ENCODE measurements at places on chromosomes 2 and 18. TPM values are rescaled to one million over a fixed set of nuclear protein-coding genes. Genes with fewer than 3 reads are reported as not detected.

EGR4 gene
- 0.11 TPM for total RNA-seq

GPR75 gene
- 0.88 TPM for total RNA-seq

DNA sequence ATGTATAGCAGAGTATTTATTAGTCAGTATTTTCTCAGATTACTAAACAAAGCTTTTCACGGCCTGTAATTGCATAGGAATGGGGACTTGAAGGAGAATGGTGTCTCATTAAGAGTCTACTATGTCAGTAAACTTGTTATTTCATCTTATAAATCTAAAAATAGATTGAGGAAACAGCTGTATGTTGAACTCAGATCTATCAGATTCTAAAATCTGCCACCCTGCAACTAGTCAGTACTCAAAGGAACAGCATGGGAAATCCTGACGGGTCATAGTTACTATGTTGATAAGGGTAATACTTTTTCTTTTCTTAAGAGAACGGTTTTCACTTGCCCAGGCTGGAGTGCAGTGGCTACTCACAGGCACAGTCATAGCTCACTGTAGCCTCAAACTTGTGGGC is 70.2 kb upstream of the EMILIN2 start:
- DNase-seq = no peak

DNA sequence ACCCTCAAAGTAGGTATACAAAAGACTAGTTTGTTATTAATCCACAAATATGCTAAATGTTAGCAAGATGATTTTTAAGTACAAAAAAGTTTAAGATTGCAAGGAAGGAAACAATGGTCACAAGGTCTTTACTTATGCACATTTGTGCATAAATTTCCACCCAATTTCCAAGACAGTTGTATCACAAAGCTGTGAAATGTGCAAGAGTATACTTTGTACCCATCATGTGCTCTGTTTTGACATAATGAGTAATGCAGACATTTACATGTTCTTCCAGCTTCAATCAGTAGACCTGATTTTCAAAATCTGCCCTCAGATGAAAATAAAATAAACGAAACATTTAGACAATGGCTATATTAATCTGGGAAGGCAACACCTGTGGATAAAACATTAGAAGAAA is 27.0 kb downstream of the SLC5A7 start:
- no peak for DNase-seq

GRCh38 chr2:28088970-28089369 is 198.4 kb downstream of the BABAM2 start:
- DNase-seq = no peak

GRCh38 chr2:19846030-19846429 is 55.8 kb downstream of the TTC32 start:
- no peak for DNase-seq

DNA sequence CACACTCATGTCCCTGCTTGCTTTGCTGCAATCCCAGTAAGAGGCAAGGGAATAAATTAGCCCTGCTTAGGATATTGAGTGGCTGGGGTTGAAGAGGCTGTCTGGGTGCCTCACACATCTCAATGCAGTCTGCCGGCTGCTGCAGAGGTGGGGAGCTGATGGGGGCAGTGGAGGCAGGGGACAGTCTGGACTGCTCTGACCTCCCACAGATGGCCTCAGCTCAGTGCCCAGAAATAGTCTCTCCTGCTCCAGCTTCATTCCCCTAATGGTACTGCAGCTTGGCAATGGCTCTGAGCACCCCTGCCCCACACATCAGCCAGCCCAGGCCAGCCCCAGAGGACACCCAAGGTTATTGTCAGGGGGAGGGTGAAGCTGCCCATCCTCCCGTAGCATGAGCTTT is 21.5 kb upstream of the TNS1 start:
- DNase-seq = no peak

DNA sequence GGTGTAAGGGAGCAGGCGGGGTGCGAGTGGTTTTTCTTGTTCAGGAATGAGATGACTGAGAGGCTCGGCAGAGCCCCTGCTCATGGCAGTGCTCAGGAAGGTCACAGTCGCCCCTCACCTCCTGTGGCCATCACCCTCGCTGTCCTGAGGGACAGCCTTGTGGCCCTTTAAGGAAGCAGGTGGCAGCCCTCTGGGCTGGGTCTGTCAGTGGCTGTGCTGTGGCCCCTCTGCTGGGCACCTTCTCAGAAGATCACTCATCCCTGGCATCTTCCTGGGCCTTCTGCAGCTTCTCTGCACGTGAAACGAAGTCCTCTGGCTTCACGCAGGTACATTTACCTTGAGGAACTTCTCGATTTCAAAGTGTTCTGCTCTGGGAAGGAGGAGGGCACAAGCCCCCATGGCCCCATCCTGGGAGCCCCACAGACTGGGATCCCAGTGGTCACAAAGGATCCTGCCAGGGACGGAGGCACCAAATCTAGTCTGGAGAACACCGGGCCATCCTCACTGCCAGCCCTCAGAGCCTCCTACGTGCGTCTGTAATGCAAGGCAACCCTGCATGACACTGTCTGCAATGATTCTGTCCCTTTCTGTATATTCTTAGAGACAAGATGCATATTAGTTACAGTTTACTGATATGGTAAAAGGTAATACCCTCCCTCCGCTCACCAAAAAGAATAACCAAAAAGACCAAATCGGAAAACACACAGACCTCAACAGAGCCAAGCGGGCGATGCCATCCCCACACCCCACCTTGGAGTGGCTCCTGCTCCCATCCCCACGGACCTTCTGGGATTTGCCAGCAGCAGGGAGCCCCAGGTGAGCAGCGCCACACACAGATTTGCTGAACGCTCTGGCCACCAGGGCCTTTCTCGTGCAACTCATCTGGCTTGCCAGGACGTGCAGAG is 25.9 kb upstream of the FAHD2A start:
- DNase-seq = no peak

DNA sequence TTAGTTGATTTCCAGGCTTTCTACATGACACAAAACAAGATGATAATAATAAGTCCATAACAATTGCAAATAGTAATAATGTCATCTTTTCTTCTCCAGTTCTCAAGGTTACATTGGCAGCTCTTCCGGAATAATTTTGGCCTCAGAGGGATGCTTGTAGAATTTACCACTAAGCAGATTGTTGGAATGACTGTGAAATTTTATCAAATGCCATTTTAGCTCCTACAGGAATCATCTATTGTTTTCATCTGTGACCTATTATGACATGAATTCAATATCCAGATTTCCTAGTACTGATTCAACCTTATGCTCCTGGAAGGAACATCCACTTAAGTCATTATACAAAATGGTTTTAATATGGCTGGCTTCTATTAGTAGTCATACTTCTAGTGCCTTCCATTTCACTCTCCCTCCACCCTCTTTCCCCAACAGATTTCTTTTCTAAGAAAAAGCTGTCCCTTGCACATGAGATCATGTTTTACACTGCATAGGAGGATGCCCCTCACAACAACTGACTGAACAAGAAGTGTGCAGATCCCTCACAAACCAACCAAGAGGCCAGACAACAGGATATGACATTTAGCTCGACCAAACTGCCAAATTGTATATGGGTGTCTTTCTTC is 200.0 kb downstream of the DNER start:
- DNase-seq = no peak

- no peak for DNase-seq
These were observed 413.6 kb downstream of the PTH2R start for GRCh38 chr2:208820014-208820688.
